Caco-2 (cell line): ENCODE measurements at places on chromosomes 4 and X. TPM values are rescaled to one million over a fixed set of nuclear protein-coding genes. Genes with fewer than 3 reads are reported as not detected.
A peak's percentile ranks its signal among the peaks of the same experiment; 100 is the strongest.

GRCh38 chr4:113760094-113760794, 1.3 kb downstream of the CAMK2D start:
- DNase-seq: no peak
- H3K4me3 ChIP-seq: peak overlapping the region; percentile 82
- no peaks in the 10 kb centered on the region for H3K27me3 ChIP-seq
- peaks cover 32% of the 10 kb centered on the region for H3K4me1 ChIP-seq
- H3K36me3 ChIP-seq: no peaks in the 10 kb centered on the region
- peak overlapping the region; percentile 91 for H3K27ac ChIP-seq

DNA sequence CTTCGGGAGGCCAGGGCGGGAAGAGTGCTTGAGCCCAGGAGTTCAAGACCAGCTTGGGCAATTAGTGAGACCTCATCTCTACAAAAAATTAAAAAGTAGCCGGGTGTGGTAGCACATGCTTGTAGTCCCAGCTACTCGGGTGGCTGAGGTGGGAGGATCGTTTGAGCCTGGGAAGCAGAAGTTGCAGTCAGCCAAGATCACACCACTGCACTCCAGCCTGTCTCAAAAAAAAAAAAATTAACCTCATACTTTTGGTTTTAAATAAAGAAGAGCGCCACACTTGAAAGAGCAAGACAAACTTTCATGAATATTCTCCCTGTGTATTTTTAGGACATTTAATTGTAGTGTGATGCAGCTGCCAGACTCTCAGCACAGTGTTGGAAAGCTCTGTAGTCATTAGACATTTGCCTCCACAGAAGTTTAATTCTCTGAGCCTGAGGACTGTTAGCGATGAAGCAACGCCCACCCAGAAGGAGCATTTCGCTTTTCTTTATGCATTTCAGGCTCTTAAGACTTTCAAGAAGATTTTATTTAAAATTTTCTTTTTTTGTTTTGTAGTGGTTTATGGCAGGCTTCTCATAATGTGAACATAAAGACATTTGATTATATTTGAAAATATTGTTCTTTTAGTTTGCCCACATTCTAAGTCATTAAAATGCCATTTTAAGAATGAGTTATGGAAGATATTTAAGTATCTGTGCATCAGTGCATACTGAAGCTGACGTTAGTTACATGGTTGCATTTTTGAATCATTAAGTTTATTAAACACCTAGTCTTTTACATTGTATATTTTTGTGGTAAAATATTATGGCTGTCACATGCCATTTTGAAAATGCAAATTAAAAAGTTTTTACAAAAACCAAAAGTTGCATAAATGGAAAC, 45.8 kb downstream of the DCLK2 start:
- H3K27ac ChIP-seq: no peak overlapping the region
- H3K27me3 ChIP-seq: no peaks in the 10 kb centered on the region; the same call in 1 of the 2 replicates
- H3K36me3 ChIP-seq: no peaks in the 10 kb centered on the region
- peaks cover 12% of the 10 kb centered on the region for H3K4me1 ChIP-seq
- H3K4me3 ChIP-seq: no peak overlapping the region

GRCh38 chr4:128573781-128574508, 235.6 kb upstream of the JADE1 start:
- H3K27me3 ChIP-seq: no peaks in the 10 kb centered on the region
- peaks cover 41% of the 10 kb centered on the region for H3K4me1 ChIP-seq
- no peaks in the 10 kb centered on the region for H3K36me3 ChIP-seq
- peak; percentile 59 for DNase-seq

- no peak overlapping the region for H3K4me3 ChIP-seq
- DNase-seq: no peak
Measured at GRCh38 chrX:103889216-103889615, 57.2 kb upstream of the RAB9B start.

- H3K4me3 ChIP-seq: peak overlapping the region; percentile 44; the same call in 1 of the 2 replicates
- no peaks in the 10 kb centered on the region for H3K27me3 ChIP-seq
- H3K36me3 ChIP-seq: no peaks in the 10 kb centered on the region
Measured at GRCh38 chr4:8200302-8200975, 1.3 kb downstream of the SH3TC1 start.

DNA sequence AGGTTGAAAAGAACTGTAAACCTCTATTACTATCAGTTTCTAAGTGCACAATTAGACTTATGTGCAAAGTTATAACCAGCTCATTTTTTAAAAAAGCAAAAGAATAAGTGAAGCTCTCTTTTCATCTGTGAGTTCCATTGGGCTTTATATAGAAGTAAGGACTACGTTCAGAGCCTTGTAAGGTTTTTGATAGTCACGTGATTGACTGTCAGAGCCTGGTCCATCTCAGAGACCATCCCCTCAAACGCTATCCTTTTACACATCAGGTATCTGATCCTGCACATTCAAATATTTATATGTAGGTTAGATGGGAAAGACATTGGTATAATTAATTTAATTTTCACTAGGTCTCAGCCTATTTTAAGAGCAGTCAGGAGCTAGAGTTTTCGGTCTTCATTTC, 279.3 kb downstream of the INPP4B start:
- peaks cover 42% of the 10 kb centered on the region for H3K4me1 ChIP-seq
- H3K27me3 ChIP-seq: no peaks in the 10 kb centered on the region
- H3K36me3 ChIP-seq: no peaks in the 10 kb centered on the region
- H3K27ac ChIP-seq: no peak overlapping the region
- H3K4me3 ChIP-seq: no peak overlapping the region
- no peak for DNase-seq

DNA sequence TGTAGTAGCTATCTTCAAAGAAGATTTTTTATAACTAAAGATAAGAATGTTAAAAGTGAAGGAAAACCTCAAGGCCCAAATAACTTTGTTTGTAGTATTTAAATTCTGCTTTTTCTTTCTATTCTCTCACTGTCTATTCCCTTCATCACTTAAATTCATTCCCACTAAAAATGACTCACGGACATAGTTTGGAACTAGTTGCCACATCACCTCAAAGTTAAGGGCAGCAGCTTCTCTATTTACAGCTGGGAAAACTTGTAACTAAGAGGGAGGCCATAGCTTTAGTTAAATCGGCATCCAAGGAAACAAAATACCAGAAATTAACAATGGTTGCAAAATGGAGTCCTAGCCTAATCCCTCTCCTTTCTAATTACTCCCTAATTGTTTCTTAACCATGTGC, 325.4 kb upstream of the MAGEB2 start:
- no peak overlapping the region for H3K4me3 ChIP-seq
- H3K36me3 ChIP-seq: no peaks in the 10 kb centered on the region
- H3K4me1 ChIP-seq: no peaks in the 10 kb centered on the region
- no peak for DNase-seq
- H3K27ac ChIP-seq: no peak overlapping the region
- no peaks in the 10 kb centered on the region for H3K27me3 ChIP-seq

- H3K27me3 ChIP-seq: no peaks in the 10 kb centered on the region
- no peaks in the 10 kb centered on the region for H3K36me3 ChIP-seq
- no peak for DNase-seq
- H3K4me3 ChIP-seq: no peak overlapping the region
Measured at GRCh38 chrX:16664074-16664473, 14.1 kb downstream of the S100G start.

- H3K36me3 ChIP-seq: no peaks in the 10 kb centered on the region
- peak overlapping the region; percentile 8 for H3K27ac ChIP-seq
- H3K27me3 ChIP-seq: no peaks in the 10 kb centered on the region
- H3K4me3 ChIP-seq: no peak overlapping the region
- DNase-seq: no peak
Measured at GRCh38 chr4:183186813-183187212, 87.8 kb downstream of the WWC2 start.

GRCh38 chr4:114512595-114513295, 85.9 kb upstream of the UGT8 start:
- H3K4me3 ChIP-seq: no peak overlapping the region
- H3K27me3 ChIP-seq: no peaks in the 10 kb centered on the region
- no peak for DNase-seq
- peaks cover 14% of the 10 kb centered on the region for H3K4me1 ChIP-seq
- no peaks in the 10 kb centered on the region for H3K36me3 ChIP-seq
- H3K27ac ChIP-seq: no peak overlapping the region

- DNase-seq: no peak
- no peaks in the 10 kb centered on the region for H3K4me1 ChIP-seq
- no peak overlapping the region for H3K4me3 ChIP-seq
Measured at GRCh38 chrX:141839856-141840255, 1.7 kb downstream of the MAGEC3 start.

DNA sequence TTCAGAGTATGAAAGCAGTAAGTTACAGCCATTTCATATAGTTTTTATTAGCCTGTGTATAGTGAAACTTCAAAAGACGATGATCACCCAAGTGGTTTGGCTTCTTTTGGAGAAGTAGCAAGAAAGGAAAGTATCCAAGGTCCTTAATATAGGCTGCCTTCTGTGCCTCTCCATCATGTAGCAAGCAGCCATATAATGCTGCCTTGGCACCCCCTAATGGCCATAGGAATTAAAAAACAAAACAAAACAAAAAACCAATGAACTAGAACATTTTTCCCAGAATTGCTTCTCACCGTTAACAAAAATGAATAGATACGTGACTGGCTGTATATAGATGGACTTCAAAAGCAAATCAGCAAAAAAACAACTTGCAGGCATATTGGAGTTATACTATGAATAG, 18.9 kb downstream of the LAMP2 start:
- H3K36me3 ChIP-seq: no peaks in the 10 kb centered on the region
- H3K27ac ChIP-seq: no peak overlapping the region
- H3K4me3 ChIP-seq: no peak overlapping the region
- DNase-seq: no peak
- H3K27me3 ChIP-seq: no peaks in the 10 kb centered on the region
- H3K4me1 ChIP-seq: no peaks in the 10 kb centered on the region

DNA sequence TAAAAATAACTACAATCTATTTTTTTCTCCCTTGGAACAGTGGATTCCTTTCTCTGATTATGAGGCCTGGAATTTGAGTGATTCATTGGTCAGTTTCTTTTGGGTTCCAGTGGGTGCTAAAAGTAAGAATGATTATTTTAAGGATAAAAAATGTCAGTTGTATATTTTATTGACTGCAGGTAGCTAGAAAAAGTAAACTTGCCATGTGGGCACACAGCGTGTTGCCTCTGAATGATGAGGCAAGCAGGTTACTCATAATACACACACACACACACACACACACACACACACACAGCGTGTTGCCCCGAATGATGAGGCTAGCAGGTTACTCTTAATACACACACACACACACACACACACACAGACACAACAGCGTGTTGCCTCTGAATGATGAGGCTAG, 13.8 kb downstream of the GALNT7 start:
- no peaks in the 10 kb centered on the region for H3K27me3 ChIP-seq
- no peaks in the 10 kb centered on the region for H3K4me1 ChIP-seq
- no peak overlapping the region for H3K27ac ChIP-seq
- DNase-seq: no peak

DNA sequence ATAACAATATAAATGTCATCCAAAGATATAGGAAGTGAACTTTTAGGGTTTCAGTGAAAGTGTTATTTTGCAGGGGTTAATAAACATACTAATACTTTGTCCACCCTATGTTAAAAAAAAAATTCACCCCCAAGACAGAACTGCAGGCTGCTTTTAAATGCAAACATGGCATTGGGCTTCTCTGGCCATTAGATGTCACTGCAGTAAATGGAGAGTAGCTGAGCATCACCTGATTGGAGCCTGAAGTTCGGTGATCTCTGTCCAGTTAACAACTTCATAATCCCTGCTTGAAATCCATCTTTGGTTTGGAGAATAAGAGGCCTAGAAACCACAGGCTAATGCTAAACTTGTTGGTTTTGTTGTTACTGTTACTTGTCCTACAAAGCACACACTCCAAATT, 18.7 kb downstream of the SLC25A43 start:
- H3K27me3 ChIP-seq: no peaks in the 10 kb centered on the region
- no peak overlapping the region for H3K27ac ChIP-seq
- no peak overlapping the region for H3K4me3 ChIP-seq
- peaks cover 12% of the 10 kb centered on the region; the same call in 1 of the 2 replicates for H3K4me1 ChIP-seq

DNA sequence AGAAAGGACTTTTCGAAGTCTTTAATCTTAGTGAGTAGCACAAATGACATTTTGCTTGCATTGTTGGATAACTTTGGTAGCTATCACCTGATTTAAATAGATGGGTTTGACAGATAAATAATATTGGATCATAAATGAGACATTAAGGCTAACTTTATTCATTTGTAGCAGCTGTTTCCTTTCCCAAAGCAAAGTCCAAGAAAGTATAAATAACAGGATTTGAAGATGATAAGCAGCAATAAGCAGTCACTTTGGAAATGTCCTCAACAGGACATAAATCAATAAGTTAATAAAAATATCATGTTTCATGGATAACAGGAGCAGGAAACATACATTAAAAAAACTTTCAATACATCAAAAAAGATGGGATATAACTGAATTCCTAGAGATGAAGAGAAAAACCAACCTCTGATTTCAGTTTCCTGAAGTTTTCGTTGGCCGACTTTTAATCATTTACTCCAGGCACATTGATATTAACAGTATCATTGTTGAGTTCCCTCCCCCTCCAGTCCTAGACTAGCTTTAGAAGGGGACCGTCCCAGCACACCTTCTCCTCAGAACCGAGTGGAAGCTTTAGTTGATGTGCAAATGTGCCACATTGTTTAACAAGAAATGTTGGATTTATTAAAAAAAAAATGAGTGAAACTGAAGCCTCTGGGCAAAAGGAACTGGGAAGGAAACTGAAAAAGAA, 169.9 kb upstream of the AGA start:
- no peaks in the 10 kb centered on the region for H3K4me1 ChIP-seq
- no peaks in the 10 kb centered on the region for H3K27me3 ChIP-seq
- H3K36me3 ChIP-seq: no peaks in the 10 kb centered on the region

DNA sequence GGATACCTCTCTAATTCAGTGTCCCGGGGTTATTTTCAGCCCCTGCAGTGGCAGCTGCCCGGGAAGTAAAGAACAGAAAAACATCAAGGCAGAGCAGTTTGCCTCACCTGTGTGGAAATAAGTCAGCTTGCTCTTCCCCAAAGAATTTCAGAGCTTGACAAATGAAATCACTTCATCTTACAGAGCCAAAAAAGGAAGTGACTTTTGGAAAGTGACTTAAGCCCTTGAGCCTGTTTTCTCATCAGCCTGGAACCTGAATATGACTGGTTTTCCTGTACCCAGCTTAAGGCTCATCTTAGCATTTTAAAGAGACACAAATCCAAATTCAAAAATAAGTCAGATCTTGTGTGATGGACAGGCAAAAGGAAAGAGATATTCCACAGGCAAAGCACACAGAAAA, 211.6 kb downstream of the RCHY1 start:
- H3K27ac ChIP-seq: no peak overlapping the region
- H3K27me3 ChIP-seq: no peaks in the 10 kb centered on the region
- H3K36me3 ChIP-seq: no peaks in the 10 kb centered on the region
- no peak overlapping the region for H3K4me3 ChIP-seq
- no peak for DNase-seq

ENOPH1 gene
- 62.7 and 67.6 TPM in 2 replicates for total RNA-seq

EGF gene
- total RNA-seq: 0.25 and 0.37 TPM in 2 replicates

VCX3A gene
- not detected in 2 replicates for total RNA-seq

BRS3 gene
- not detected in 2 replicates for total RNA-seq

SPON2 gene
- 3.1 and 4.0 TPM in 2 replicates for total RNA-seq

WDFY3 gene
- 42.7 and 55.9 TPM in 2 replicates for total RNA-seq

SCLT1 gene
- 9.3 and 10.9 TPM in 2 replicates for total RNA-seq

FAM133A gene
- total RNA-seq: not detected in 2 replicates

TKTL2 gene
- total RNA-seq: not detected in 2 replicates

METTL14 gene
- total RNA-seq: 46.7 and 51.8 TPM in 2 replicates

PCDH10 gene
- total RNA-seq: not detected in 2 replicates
